Naive thymus-derived CD4-positive, alpha-beta T cell (primary cell): ENCODE measurements at places on chromosomes 5 and 9. TPM values are rescaled to one million over a fixed set of nuclear protein-coding genes. Genes with fewer than 3 reads are reported as not detected.

GRCh38 chr9:88973281-88974045, 17.8 kb upstream of the S1PR3 start:
- H3K27ac ChIP-seq = no peak overlapping the region
- H3K36me3 ChIP-seq = no peaks in the 10 kb centered on the region
- H3K4me3 ChIP-seq = no peak overlapping the region
- DNase-seq = no peak
- no peaks in the 10 kb centered on the region for H3K27me3 ChIP-seq

DNA sequence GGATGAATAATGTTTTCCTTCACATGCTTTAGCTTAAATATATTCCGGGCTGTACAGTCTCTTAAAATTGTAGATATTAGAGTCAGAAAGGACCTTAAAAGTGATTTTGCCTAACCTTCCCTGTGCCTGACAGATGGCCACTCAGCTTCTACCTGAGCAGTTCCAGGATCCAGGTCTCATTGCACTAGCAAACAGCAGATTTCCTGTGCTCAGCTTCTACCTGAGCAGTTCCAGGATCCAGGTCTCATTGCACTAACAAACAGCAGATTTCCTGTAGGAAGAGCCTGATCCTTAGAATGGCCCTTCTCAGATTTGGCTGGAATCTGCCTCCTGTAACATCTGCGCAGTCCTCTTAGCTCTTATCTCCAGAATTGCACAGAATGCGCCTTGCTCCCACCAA, 219.8 kb downstream of the AOPEP start:
- H3K27ac ChIP-seq = no peak overlapping the region
- H3K4me3 ChIP-seq = no peak overlapping the region
- no peaks in the 10 kb centered on the region for H3K27me3 ChIP-seq
- H3K36me3 ChIP-seq = no peaks in the 10 kb centered on the region
- no peak for DNase-seq

GRCh38 chr9:20940447-20941173, 90.8 kb downstream of the HACD4 start:
- DNase-seq = no peak
- no peaks in the 10 kb centered on the region for H3K36me3 ChIP-seq
- no peak overlapping the region for H3K27ac ChIP-seq
- H3K4me3 ChIP-seq = no peak overlapping the region
- no peaks in the 10 kb centered on the region for H3K4me1 ChIP-seq
- H3K27me3 ChIP-seq = no peaks in the 10 kb centered on the region

- H3K27me3 ChIP-seq = no peaks in the 10 kb centered on the region
- no peak within 1 kb of the TSS for H3K27ac ChIP-seq
- no peaks in the 10 kb centered on the region for H3K4me1 ChIP-seq
- no peak for DNase-seq
- no peaks in the 10 kb centered on the region for H3K36me3 ChIP-seq
Measured at GRCh38 chr5:122129306-122129705, at the start of gene ZNF474. ZNF474 (plus strand) TSS chr5:122129546; CDS start chr5:122151991, 22,445 bp downstream.

- H3K36me3 ChIP-seq = no peaks in the 10 kb centered on the region
- no peaks in the 10 kb centered on the region for H3K27me3 ChIP-seq
- no peak overlapping the region for H3K27ac ChIP-seq
- no peak overlapping the region for H3K4me3 ChIP-seq
- DNase-seq = no peak
Measured at GRCh38 chr5:168002116-168002515, 289.3 kb upstream of the WWC1 start.

DNA sequence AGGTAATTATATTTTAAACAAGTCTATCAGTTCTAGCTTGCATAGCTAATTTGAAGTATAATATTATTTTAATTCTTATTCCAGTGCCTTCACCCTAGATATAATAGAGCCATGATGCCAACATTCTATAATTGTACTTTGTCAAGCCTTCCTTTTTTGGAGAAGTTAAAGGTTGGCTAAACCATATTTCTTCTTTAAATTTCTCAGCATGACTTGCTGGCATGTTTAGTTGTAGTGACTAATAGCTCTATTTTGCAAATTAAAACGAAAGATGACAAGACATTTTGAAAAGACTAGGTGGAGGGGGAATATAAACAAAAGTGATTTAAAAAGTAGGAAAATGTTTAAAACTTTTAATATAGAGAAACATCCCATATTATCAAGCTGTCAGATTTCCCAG, 400.7 kb downstream of the PSAT1 start:
- no peaks in the 10 kb centered on the region for H3K4me1 ChIP-seq
- no peaks in the 10 kb centered on the region for H3K36me3 ChIP-seq
- no peaks in the 10 kb centered on the region for H3K27me3 ChIP-seq

DNA sequence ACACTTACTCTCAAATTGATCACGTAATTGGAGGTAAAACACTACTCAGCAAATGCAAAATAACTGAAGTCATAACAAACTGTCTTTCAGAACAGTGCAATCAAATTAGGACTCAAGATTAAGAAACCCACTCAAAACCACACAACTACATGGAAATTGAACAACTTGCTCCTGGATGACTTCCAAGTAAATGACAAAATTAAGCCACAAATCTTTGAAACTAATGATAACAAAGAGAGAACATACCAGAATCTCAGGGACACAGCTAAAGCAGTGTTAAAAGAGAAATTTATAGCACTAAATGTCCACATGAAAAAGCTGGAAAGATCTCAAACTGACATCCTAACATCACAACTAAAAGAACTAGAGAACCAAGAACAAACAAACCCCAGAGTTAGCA, 540.5 kb upstream of the CDH18 start:
- H3K4me3 ChIP-seq = no peak overlapping the region
- H3K27ac ChIP-seq = no peak overlapping the region
- H3K4me1 ChIP-seq = no peaks in the 10 kb centered on the region
- no peak for DNase-seq
- no peaks in the 10 kb centered on the region for H3K36me3 ChIP-seq

IARS1 gene
- total RNA-seq = 66.7 TPM

DNA sequence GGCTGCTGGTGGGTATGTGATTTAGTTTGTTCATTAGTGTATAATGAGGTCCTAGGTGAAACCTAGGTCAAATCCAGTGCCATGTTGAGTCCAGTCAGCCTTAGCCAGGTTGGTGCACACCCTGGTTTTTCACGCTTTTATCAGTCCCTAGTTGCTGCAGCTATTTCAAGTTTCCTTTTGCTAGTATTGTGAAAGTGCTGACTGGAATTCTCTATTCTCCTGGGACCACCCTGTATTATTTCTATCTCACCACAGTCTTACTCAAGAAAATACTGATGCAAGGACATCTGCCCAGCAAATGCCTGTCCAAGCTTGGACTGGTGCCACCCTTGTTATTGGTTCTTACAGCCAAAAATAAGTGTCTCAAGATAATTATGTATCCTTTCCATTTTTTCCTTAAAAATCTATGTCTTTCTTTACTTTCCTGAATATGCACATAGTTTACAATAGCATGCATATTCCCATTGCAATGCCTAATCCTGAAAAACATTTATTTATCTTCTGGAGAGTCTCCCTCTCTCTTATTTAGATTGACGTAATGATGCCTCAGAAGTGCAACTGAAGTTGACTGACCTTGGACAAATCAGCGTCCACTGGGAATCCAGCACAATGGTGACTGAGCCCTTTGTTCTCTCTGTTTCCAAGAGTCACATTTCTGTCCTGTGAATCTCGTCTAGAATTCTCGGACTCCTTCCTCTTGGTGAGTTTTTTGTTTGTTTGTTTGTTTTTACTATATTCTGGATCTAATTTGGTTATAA, 1075.0 kb downstream of the CDH9 start:
- DNase-seq = no peak
- H3K4me1 ChIP-seq = no peaks in the 10 kb centered on the region
- no peaks in the 10 kb centered on the region for H3K27me3 ChIP-seq

GRCh38 chr9:20601292-20601691, 21.0 kb downstream of the MLLT3 start:
- no peaks in the 10 kb centered on the region for H3K36me3 ChIP-seq
- H3K4me1 ChIP-seq = peaks cover 35% of the 10 kb centered on the region

TMED9 gene
- total RNA-seq = 67.5 TPM

TMC1 gene
- total RNA-seq = not detected in 2 replicates

DNA sequence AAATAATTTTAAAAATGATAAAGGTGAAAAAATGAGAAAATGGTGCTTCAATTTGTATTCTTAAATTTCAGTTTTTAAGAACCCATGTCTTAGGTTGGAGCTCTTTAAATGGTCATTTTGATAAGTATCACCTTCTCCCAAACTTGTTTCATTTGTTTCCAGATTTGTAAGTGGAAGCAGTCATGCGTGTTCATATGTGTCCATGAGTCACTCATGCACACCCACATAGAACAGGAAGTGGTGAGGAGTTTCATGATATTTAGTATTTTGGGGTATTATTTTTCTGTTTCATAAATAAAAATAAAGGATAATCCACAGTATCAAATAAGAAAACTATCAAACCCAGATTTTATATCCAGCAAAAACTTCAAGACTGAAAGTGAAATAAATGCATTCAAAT, 570.4 kb upstream of the ST8SIA4 start:
- H3K4me1 ChIP-seq = no peaks in the 10 kb centered on the region
- no peaks in the 10 kb centered on the region for H3K27me3 ChIP-seq
- H3K36me3 ChIP-seq = no peaks in the 10 kb centered on the region
- H3K27ac ChIP-seq = no peak overlapping the region
- no peak overlapping the region for H3K4me3 ChIP-seq

ARHGEF28 gene
- total RNA-seq = not detected

MRPL36 gene
- 15.8 TPM for total RNA-seq

GRCh38 chr5:1111241-1111726, 579 bp downstream of the SLC12A7 start:
- no peak for DNase-seq
- peak overlapping the region; percentile 83 for H3K27ac ChIP-seq
- H3K4me3 ChIP-seq = peak overlapping the region; percentile 61
- H3K27me3 ChIP-seq = no peaks in the 10 kb centered on the region

GRCh38 chr5:15948190-15948589, 231.4 kb downstream of the MARCHF11 start:
- no peaks in the 10 kb centered on the region for H3K36me3 ChIP-seq
- no peak for DNase-seq
- H3K4me1 ChIP-seq = no peaks in the 10 kb centered on the region
- no peak overlapping the region for H3K27ac ChIP-seq
- no peaks in the 10 kb centered on the region for H3K27me3 ChIP-seq

STING1 gene
- 130 TPM for total RNA-seq

DNA sequence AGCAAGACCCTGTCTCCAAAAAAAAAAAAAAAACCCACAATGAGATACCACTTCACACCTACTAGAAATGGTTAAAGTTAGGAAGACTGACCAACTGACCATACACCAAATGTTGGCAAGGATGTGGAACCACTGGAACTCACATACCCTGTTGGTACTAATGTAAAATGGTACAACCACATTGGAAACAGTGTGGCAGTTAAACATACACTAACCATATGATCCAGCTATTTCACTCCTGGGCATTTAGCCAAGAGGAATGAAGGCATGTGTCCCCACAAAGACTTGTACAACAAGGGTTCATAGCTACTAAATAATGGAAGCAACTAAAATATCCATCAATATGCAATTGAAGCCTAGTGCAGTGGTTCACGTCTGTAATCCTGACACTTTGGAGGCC, 21.3 kb downstream of the NAIF1 start:
- H3K4me1 ChIP-seq = no peaks in the 10 kb centered on the region
- DNase-seq = no peak
- no peaks in the 10 kb centered on the region for H3K27me3 ChIP-seq

GRCh38 chr5:138476918-138477317, 11.6 kb downstream of the EGR1 start:
- no peak for DNase-seq
- H3K27ac ChIP-seq = no peak overlapping the region
- no peaks in the 10 kb centered on the region for H3K27me3 ChIP-seq
- H3K4me3 ChIP-seq = no peak overlapping the region

GRCh38 chr9:87653941-87654340, 72.0 kb upstream of the CTSL start:
- H3K27ac ChIP-seq = no peak overlapping the region
- no peak overlapping the region for H3K4me3 ChIP-seq
- no peaks in the 10 kb centered on the region for H3K4me1 ChIP-seq
- DNase-seq = no peak
- H3K36me3 ChIP-seq = no peaks in the 10 kb centered on the region

DNA sequence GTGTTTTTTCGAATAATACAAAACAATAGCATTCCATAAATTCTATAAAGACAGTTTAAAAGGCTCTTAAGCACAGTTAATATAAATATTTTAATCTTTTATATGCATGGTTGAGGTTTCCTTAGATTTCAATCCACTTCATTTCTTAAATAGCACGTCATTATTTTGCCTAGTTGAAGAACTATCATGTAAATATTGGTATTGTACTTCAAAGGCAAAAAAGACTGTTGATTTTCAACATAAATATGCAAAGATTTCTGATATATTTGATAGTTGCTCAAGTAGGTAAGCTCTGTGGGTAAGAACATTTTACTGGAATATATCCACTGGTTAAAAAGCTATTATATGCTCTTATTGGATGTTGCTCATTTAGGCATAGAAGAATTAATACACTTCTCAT, 458.6 kb downstream of the NR2F1-AS1 start:
- no peak for DNase-seq
- no peaks in the 10 kb centered on the region for H3K27me3 ChIP-seq
- no peaks in the 10 kb centered on the region for H3K36me3 ChIP-seq
- no peaks in the 10 kb centered on the region for H3K4me1 ChIP-seq

GRCh38 chr9:4837261-4838188, 44.8 kb downstream of the RCL1 start:
- no peaks in the 10 kb centered on the region for H3K4me1 ChIP-seq
- no peaks in the 10 kb centered on the region for H3K27me3 ChIP-seq
- H3K36me3 ChIP-seq = no peaks in the 10 kb centered on the region

- DNase-seq = no peak
- H3K27me3 ChIP-seq = no peaks in the 10 kb centered on the region
- H3K4me1 ChIP-seq = no peaks in the 10 kb centered on the region
- no peak overlapping the region for H3K27ac ChIP-seq
- H3K36me3 ChIP-seq = no peaks in the 10 kb centered on the region
Measured at GRCh38 chr9:11931109-11931508, 762.1 kb upstream of the TYRP1 start.

DNA sequence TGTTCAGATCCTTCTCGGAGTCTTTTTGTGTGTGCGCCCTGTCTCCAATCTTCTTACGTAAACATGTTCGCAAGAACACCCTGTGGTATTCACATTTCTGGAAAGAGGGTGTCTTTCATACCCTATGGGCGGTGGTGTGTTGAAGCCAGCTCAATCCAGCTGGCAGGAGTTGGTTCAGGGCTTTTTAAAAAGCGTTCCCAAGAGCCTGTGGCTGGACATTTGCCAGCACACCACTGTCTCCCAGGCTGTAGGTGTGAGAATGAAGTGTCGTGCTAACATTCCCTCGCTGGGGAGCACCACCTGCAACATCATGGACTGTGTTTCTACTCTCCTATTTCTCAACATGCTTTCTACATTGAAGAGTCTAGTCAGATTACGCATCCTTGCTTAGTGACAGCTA, 51.7 kb downstream of the S1PR3 start:
- H3K27ac ChIP-seq = no peak overlapping the region
- H3K4me3 ChIP-seq = no peak overlapping the region
- no peaks in the 10 kb centered on the region for H3K4me1 ChIP-seq

SLC34A1 gene
- not detected for total RNA-seq

BAAT gene
- total RNA-seq = 0.07 TPM in 1 of 2 replicates, not detected in the other

DNA sequence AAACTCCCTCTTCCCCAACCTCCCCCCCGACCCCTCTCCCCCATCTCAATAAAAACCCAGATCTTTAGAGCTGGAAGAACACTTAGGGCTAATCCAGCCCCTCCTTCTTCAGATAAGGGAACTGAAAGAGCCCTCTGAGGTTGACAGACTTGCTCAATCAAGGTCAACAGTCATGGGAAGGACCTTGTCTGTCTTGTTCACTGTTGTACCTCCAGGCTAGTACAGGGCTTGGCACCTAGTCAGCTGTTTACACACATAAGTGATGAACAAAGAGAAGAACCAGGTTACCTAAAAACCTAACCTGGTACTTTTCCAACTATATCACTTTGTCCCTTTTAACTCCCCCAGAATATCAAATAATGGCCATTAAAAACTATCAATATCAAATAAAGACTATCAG, 2.4 kb downstream of the TTC39B start:
- peak overlapping the region; percentile 86 for H3K4me3 ChIP-seq
- peaks cover 31% of the 10 kb centered on the region for H3K4me1 ChIP-seq
- no peaks in the 10 kb centered on the region for H3K27me3 ChIP-seq
- no peaks in the 10 kb centered on the region for H3K36me3 ChIP-seq
- DNase-seq = no peak
- H3K27ac ChIP-seq = peak overlapping the region; percentile 81
